ENCODE measurements at places on chromosomes 2 and 18.

GRCh38 chr2:86541334-86541733 lies 21.9 kb downstream of the CHMP3 start:
- no peak for DNase-seq

DNA sequence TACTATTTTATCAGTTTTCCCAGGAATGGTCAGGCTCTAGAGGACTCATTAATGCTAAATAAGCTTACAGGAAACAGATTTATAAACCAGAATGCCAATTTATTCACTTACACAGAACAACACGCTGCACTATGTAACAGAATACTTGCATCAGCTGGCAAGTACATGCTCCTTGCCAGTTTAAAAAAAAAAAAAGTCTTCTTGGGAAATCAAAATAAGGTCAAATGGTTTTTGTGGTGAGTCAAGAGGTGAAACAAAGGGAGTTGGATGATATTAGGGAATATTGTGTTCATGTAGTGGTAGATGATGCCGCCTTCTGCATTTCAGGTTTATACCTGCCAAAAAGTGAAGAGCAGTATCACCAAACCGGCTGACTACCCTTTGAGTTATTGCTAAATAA lies 1322.1 kb upstream of the ZEB2 start:
- DNase-seq = no peak

DNA sequence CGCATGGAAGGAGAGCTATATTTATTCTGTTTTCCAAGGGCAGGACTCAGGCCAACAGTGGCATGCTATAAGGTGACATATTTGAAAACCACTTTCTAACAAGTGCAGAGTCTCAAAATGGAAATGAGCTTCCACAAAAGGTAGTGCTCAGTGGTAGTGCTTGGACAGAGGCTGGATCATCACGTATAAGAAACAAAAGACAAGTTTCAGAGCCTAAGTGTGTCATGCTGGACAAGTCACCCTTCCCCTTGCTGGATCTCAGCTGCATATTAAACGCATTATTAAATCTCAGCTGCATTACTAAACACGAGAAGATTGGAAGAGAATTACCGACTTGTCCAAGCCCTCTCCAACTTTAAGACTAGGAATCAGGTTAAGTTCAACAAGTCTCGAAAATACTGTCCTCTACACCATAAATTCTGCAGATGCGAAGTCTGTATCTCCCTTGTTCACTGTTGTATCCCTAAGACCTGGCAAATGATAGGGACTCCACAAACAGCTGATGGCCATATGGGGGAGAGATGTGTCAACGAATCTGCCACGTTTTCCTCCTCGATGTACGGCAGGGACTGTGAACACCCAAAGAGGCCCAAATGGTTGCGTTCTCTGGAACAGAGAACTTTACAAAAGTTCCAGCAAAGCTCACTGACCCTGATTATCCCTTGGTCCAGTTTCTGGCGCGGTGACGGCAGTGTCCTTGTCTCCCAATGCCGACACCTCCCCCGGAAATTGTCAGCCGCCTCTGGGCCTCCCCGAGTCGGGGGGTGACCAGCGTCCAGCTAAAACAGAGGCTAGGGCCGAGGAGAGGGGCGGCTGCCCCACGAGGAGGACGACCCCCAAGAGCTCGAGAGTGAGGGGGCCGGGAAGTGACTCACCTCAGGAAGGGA lies 611 bp downstream of the NOL10 start:
- no peak for DNase-seq

DNA sequence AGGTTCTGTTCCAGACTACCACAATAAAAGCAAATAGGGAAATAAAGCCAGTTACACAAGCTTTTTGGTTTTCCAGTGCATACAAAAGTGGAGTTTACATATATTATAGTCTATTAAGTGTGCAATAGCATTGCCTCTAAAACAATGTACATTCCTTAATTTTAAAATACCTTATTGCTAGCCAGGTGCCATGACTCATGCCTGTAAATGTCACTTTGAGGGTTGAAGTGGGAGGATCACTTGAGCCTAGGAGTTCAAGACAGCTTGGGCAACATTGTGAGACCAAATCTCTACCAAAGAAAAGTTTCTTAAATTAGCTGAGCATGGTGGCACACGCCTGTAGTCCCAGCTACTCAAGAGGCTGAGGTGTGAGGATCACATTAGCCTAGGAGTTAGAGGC lies 52.9 kb upstream of the IMP4 start:
- DNase-seq = no peak

GRCh38 chr18:79380816-79381806 lies 14.6 kb upstream of the NFATC1 start:
- DNase-seq = peak; percentile 60

- no peak for DNase-seq
Observed at GRCh38 chr2:15259356-15259756, 301.8 kb downstream of the NBAS start.

- DNase-seq = no peak
Observed at GRCh38 chr18:51442012-51442411, 244.5 kb upstream of the MEX3C start.

- DNase-seq = no peak
Observed at GRCh38 chr2:12932192-12932591, 215.5 kb downstream of the TRIB2 start.

GRCh38 chr2:55862673-55863390 lies 60.8 kb downstream of the EFEMP1 start:
- DNase-seq = no peak

DNA sequence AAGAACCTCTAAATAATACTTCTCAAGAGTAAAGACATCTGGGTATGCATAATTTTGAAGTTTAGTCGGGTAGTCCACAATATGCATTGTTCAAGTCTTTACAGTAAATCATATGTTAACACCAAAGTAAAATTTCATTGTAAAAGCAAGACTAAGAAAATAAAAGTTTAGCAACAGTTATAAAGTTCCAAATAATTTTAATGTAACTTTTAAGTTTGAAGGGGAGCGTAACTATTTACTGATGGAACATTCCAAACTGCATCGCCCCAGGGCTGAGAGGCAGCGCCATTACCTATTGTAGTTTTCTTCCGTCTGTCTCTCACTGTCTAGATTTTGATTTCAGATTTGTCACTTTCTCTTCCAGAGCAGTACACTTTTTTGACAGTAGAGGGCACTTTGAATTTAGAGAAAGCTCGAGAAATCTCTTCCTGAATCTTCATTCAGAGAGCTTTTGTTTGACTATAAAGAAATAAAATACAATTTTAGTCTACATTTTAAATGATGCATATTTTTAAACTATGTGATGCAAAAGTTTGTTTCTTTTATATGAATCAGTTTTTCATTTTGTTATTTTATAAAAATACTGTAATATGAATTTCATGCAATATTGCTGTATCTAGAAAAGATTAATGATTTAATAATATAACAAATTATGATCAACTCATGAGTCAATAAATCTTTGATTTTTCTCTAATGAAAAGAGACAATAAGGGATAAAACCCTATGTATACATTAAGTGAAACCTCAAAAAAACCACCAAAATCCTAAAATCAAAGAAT lies 389.8 kb downstream of the FIGN start:
- DNase-seq = peak; percentile 62

- peak; percentile 78 for DNase-seq
Observed at GRCh38 chr2:218876562-218877219, 4.0 kb upstream of the WNT10A start.

DNA sequence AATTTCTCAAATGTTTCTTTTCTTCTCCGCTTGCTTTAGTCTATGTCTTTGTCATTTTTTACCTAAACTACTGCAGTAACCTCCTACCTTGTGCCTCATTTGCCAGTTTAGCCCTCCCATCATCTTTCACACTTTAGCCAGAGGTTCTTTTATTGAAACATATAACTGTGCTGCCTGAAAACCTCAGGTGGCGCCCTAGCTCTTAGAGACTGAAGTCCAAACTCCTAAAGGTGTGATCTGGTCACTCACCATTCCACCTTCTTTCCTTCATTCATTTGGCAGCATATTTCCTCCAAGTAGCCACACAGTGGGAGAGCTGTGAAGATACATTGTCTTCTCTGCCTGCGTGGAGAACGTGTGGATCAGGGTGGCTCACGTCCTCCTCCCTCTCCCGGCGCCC lies 98.2 kb upstream of the MAPRE2 start:
- no peak for DNase-seq

- no peak for DNase-seq
Observed at GRCh38 chr2:108924580-108925251, 64.3 kb downstream of the EDAR start.

DNA sequence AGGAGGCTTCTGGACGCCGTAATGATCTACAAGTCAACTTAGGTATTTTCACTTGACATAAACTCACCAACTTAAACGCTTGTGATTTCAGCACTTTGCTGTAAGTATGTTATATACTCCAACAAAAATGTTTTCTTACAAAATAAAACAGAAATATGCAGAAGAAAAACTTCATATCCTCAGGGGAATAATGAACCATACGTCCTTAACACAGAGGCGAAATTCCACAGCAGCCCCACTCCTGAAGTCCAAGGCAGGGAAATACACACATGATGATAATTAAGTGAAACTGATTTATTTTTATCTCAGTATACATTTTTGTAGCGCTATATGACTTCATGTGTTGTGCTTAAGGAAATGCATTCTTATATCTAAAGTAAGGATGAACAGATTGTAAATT lies 335.4 kb upstream of the VWC2L start:
- no peak for DNase-seq

- DNase-seq = no peak
Observed at GRCh38 chr2:241546771-241547498, 11.6 kb upstream of the BOK start.

DNA sequence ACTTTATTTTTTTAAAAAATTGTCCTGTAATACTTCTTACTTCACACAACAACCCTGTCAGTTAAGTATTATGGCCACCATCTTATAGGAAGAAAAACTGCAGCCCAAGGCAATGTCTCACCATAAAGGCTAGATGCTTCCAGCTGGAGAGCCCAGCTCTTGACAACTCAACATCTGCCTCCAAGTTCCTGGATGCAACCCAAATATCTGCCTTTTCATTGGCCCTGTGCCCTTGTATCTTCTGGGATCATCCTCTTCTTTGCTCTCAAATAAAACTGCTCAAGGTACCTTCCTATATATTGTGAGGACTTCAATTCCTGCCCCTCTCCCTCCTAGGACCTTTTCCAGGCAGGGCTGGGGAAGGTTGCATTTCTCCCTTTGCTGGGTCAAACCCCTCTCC lies 69.5 kb downstream of the BIN1 start:
- no peak for DNase-seq

- DNase-seq = no peak
Observed at GRCh38 chr2:109085912-109086742, 42.9 kb upstream of the SH3RF3 start.

GRCh38 chr18:37307181-37307580 lies 258.4 kb downstream of the CELF4 start:
- DNase-seq = no peak

- DNase-seq = peak; percentile 28
Observed at GRCh38 chr18:9709304-9709877, 1.3 kb downstream of the RAB31 start.

DNA sequence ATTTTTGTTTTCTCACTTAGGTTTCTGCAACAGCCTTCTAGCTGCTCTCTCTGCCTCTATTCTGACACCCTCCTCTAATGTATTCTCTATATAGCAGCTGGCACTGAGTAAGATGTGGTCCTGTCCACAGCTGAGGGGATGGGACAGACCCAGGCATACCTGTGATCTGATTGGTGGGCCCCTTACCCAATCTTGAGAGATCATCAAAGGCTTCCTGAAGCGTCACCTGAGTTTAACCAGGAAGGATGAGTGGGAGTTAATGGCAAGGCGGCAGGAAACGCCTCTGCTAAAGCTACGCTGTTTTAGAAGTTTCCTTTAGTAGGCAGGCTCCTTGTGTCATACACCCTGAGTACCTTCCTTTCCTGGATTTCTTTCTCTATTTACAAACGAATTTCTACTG lies 5.7 kb upstream of the TET3 start:
- peak; percentile 42 for DNase-seq

DNA sequence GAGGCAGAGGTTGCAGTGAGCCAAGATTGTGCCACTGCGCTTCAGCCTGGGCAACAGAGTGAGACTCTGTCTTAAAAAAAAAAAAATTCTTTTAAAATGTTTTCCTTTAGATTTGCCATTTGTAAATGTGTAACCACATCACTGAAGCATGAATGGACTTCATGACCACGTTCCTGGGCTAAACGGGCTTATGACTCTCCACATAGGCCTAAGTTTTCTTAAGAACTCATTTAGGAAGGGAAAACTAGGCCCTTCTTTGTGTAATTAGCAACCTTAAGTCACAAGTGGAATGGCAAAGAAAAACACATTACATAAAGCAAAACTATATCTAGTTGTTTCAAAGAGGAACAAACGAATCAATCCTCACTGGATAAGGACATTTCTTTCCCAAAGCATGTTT lies 99.5 kb downstream of the MEIS1 start:
- no peak for DNase-seq

- DNase-seq = no peak
Observed at GRCh38 chr2:111102216-111102615, 18.5 kb upstream of the BCL2L11 start.

DNA sequence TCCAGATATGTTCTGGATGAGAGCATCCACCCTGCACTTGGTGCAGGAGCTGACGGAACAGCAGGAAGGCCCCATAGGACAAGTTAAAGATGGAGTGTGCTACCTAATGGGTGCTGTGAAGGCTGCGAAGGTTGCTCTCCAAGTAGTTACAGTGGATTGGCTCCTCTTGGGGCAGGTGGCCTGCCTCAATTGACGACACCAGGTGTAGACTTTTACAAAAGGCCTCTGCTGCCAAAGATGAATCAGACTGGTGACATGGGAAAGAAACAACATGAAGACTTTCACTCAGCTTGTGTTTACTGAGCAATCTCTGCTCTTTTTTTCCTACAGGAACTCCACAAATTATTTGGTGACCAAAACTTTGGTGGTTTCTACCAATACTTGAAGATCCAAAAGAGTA lies 437.7 kb downstream of the PLCL1 start:
- no peak for DNase-seq

- no peak for DNase-seq
Observed at GRCh38 chr2:175536059-175536458, 354.5 kb upstream of the ATP5MC3 start.

GRCh38 chr18:51721996-51722395 lies 524.5 kb upstream of the MEX3C start:
- DNase-seq = no peak

GRCh38 chr2:156338578-156338977 lies 6.1 kb upstream of the NR4A2 start:
- no peak for DNase-seq

DNA sequence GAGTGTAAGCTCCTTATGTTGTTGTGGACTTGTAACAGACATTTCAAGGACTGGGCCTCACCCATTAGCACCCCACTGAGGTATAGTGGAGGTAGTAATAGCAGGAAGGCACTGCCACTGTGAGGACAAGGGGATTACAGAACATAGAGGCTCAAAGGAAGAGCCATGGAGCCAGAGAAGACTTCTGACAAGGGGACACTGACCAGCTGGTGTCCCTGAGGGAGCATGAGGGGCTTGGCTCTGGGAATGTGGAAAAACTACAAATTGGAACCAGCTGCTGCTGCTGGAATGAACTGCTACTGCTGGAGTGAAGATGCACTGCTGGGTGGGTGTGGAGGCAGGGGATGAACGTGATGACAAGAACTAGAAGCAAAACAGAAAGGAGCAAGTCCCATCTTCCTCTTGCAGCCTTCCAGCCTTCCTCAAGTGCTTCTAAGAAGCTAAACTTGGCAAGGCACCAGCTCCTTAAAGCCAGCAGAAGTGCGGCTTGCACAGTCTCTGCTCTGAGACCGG lies 167.3 kb upstream of the NOSTRIN start:
- DNase-seq = no peak

GRCh38 chr18:61852496-61852895 lies 40.3 kb downstream of the RNF152 start:
- no peak for DNase-seq

- peak; percentile 29 for DNase-seq
Observed at GRCh38 chr2:98123286-98123685, 36.3 kb downstream of the VWA3B start.

GRCh38 chr2:62968668-62969067 lies 82.0 kb upstream of the OTX1 start:
- DNase-seq = no peak

- DNase-seq = peak; percentile 27
Observed at GRCh38 chr2:67476809-67477790, 80.0 kb downstream of the ETAA1 start.
